AG09319 (cell line): ENCODE measurements at places on chromosomes 6 and 20.

- DNase-seq = no peak
Observed at GRCh38 chr6:158567871-158568401, 8.0 kb downstream of the TMEM181 start.

GRCh38 chr6:56620229-56620868, 22.3 kb downstream of the DST start:
- no peak for DNase-seq

GRCh38 chr6:29082457-29082856, 4.7 kb downstream of the OR2B3 start:
- DNase-seq = no peak

- peak; percentile 49 for DNase-seq
Observed at GRCh38 chr6:113924312-113924723, 46.6 kb downstream of the HDAC2 start.

DNA sequence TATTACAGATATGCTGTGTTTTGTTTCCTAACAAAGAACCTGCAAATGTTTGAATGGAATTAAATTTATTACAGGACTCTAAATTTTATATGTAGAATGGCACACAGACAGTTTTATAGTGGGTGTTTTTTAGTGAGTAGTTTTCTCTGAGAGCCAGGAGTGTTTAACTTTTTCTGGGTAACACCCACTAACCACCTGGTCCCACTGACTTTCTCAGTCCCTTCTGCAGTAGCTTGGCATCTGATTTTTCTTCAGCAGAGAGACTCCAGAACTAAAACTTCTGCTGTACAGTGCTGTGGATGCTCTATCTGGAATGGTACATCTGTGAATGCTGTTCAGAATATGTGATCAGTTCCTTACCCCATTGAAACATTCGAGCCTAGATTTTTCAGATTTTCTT, 6.3 kb downstream of the YWHAB start:
- DNase-seq = no peak

DNA sequence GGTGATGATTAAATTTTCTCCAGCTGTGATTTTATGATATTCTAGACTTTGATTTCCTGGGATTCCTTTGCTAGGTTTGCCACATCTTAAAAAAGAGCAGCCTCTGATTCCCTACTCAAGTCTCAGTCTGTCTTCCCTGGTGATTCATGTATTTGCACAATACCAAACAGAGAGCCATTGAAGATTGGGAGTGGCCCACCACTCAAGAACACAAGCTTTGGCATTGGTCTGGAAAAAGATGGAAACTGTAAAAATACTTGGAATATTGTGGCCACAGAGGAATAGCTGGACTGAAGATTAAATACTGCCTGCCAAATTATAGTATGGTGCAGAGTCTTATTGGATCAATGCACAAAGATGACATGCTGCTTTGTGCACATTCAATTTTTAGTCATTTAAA, 32.9 kb downstream of the PTCHD4 start:
- no peak for DNase-seq

DNA sequence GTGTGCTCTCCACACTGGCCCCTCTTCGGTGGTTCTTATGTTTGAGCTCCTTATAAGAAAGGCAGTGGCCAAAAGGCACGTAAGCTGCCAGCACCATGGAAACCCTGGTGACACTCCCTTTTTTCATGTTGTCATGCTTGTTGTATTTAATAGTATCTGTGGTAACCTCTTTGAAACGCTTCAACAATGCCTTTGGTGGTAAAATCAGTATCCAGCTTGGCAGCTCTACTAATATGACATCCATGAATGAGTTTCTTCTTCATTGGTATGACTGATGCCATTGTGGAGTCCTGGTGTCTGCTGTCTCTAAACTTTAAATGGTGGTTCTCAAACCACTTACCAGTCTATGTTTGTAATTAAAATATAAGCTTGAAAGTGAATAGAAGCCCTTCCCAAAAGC, 10.7 kb upstream of the MYLK2 start:
- DNase-seq = no peak

GRCh38 chr6:99993533-99994251, at the start of gene MCHR2:
Gene MCHR2 (minus strand): TSS chr6:99994223. CDS start chr6:99956147, 38,076 bp downstream.
- no peak for DNase-seq

DNA sequence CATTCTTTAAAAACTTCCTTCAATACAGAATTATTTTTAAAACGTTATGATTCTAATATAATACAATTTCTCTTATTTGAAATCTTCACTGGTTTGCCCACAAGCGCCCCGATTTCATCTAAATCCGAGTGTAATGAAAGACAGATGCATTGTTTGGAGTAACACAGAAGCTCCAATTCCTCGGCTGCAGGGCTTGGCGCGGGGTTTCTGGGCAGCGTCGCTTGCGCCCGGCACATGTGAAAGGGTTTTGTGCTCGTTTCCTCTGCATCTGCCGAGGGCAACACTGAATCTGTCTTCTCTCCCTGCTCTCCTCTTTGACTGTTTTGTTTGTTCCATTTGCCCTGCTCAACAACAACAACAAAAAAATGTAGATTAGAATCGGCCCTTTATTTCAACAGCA, 248.6 kb upstream of the QKI start:
- no peak for DNase-seq

GRCh38 chr6:69580706-69581105, 216.1 kb downstream of the LMBRD1 start:
- no peak for DNase-seq

- DNase-seq = no peak
Observed at GRCh38 chr6:30062471-30063178, 1.6 kb downstream of the POLR1H start.

- DNase-seq = no peak
Observed at GRCh38 chr6:163249651-163250101, 164.8 kb upstream of the QKI start.

GRCh38 chr20:17568045-17568788, 1.7 kb upstream of the DSTN start:
- no peak for DNase-seq

GRCh38 chr6:52330470-52330869, 31.5 kb upstream of the PAQR8 start:
- no peak for DNase-seq

GRCh38 chr6:170424604-170425126, 118.1 kb downstream of the FAM120B start:
- DNase-seq = no peak

GRCh38 chr20:34180460-34181120, 60.6 kb upstream of the ASIP start:
- DNase-seq = peak; percentile 54

GRCh38 chr6:168097221-168097620, 18.2 kb upstream of the FRMD1 start:
- DNase-seq = no peak
